ENCODE measurements at places on chromosomes 13 and 19.

DNA sequence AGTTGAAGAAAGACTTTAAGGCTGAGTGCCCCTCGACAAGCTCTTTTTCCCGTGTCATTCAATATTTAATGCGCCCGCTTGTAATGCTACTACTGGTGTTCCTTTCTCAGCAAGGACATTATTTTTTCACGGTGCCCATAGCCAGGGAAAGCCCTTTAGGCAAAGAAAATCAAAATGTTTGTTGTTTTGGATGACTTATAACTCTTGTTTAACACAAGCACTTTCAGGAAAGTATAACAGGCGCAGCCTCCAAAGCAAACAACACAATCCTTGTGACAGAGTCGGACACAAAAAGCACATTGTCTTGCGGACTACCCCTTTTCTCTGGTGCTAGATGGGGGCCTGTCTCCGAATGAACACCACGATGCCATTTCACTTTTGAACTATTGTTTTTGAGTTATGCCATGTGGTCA lies 12.4 kb downstream of the ZIC5 start:
- DNase-seq, result no peak

GRCh38 chr19:47230921-47231214 lies at the start of gene BBC3:
BBC3 (minus strand) TSS chr19:47231199; CDS start chr19:47228431, 2,768 bp downstream.
- DNase-seq, result no peak

- DNase-seq, result no peak
These were observed 1191.1 kb upstream of the MIR17HG start for GRCh38 chr13:90156390-90156789.

DNA sequence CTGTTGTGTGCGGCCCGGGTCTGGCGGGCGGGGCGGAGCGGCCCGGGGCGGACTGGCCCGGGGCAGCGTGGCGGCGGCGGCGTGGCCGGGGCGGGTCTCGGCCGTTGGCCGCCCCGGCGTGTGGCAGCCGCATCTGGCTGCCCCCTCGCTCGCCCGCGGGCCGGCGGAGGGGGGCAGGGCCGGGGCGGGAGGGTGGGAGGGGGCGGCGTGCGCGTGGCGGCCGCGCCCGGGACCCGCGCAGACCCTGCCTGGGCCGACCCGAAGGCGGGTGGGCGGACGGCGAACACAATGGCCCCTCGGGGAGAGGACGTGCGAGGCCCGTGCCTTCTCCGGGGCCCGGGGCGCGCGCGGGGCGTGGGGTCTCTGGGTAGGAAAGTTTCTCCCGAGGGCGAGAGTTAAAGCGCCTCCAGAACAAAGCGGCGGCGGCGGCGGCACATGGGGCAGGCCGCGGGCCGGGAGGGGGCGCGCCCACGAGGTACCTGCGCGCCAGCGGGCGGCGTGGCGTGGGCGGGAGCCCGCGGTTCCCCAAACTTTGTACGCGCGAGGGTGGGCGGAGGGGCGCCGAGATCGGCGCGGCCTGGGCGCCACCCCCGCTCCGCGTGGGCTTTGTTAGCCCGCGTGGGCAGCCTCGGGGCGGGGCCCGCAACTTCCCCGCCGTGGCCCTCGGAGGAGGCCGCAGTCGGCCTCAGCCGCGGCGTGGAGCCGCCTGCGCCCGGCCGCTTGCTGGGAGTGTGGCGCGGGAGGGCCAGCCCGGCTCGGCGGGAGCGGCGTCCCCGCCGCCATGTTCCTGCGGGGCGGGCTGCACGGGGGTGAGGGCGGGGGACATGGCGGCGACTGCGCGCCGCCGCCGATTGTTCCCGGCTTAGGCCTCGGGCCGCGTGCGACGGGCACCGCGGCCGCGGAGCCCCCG lies 764 bp downstream of the MIR17HG start:
- DNase-seq, result no peak

GRCh38 chr13:46675016-46675415 lies 121.9 kb downstream of the ESD start:
- DNase-seq, result no peak

GRCh38 chr19:50359328-50359818 lies 6.1 kb downstream of the NAPSA start:
- DNase-seq, result no peak

DNA sequence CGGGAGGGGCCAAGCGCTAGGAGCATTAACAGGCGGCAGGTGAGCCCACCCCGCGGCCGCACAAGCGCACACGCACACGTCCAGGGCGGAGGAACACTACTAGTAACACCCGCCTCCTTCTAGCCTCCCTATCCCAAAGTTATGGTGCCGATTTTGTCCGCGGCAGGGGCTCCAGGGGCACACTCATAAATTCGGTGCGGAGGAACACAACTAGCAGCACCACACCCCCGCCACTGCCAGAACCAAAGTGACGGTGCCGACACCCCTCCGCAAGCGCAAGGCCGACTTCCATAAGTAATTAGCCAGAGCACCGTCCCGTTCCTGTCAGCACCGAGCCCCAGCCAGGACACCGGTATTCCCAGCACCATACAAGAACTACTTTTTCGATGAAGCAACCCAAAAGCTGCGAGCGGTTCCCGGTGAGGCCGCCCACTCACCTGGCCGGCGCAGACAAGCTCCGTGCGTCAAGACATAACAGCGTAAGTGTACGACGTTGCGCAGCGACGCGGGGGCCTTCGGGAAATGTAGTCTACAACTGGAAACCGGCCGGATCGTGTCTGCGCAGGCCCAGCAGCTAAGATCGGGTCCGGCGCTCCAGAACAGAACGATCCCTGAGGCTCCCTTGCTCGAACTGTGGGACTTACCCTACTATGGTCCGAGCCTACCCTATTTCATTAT lies at the start of the genes ZNF540 and ZNF571:
Gene ZNF540 (plus strand): TSS at position 573 of the 678 bp plus-strand sequence. CDS start 3,572 bp downstream, outside the sequence.
Gene ZNF571 (minus strand): TSS at position 489 of the 678 bp plus-strand sequence. CDS start 8,116 bp downstream, outside the sequence.
- DNase-seq, result peak; percentile 84

DNA sequence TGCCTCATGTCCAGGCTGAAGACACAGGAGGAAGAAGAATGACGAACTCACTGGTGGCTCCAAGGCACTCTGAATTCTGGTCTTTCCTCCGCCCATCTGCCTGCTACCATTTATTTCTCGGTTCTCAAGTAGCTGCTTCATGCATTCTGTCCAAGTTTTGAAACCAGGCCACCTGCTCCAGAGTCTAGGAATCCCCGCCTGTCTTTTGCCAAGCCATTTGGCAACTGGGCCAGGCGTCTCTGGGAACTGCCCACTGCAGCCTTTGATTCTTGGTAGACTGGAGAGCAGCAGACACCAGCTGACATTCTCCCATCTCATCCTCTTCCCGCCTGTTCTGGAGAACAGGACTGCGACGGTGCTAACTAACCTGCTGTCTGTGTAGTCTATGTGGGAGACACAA lies 10.8 kb downstream of the SLC35E1 start:
- no peak for DNase-seq

DNA sequence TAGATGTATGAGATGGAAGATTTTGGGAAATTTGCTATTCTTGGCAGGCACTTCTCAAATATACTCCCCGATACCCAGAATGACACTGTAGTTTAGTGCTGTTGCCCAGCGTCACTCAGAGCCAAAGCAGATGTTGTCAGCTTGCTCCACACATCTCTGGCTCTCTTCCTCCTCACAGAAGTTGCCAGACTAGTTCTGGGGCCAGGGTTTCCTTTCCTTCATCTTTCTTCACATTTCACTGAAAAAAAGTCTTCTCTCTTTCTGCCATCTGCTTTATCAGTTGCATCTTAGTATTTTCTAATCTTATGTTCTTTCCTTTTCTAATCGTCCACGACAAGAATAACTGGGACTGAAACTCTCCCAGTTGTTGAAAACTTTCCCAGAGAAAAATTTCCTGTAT lies 251.4 kb downstream of the RGCC start:
- no peak for DNase-seq

DNA sequence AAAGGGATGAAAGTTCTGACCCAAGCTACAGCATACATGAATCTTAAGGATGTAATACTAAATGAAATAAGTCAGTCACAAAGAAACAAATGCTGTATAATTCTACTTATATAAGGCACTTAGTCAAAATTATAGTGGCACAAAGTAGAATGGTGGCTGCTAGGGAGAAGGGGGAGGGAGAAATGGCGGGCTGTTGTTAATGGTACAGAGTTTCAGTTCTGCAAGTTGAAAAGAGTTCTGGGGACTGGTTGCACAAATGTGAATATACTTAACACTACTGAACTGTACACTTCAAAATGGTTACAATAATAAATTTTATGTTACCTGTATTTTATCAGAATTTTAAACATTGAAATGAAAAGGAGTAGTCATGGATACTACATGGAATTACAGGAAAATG lies 48.9 kb upstream of the CLDN10 start:
- no peak for DNase-seq

- no peak for DNase-seq
These were observed 38.3 kb upstream of the SPRY2 start for GRCh38 chr13:80379245-80379644.

- no peak for DNase-seq
These were observed 41.3 kb downstream of the ALOX5AP start for GRCh38 chr13:30776661-30777060.

DNA sequence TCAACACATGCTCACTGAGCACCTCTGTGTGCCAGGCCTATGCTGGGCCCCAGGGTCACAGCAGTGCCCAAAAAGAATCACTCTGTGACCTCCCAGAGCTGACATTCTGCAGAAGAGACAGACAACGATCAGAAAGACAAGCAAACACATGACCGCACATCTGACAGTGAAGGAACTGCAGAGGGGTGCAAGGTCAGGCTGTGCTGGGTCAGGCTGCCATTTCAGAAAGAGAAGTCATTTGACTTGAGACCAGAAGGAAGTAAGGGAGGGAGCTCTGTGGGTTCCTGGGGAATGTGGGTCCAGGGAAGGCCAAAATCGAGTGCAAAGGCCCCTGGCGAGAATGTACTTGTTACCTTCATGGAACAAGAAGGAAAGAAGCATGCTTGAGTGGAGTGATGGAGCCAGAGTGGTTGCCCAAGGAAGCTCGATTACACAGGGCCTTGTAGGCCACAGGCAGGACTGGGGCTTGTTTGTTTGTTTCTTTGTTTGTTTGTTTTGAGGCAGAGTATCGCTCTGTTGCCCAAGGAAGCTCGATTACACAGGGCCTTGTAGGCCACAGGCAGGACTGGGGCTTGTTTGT lies 11.4 kb upstream of the CD22 start:
- no peak for DNase-seq

DNA sequence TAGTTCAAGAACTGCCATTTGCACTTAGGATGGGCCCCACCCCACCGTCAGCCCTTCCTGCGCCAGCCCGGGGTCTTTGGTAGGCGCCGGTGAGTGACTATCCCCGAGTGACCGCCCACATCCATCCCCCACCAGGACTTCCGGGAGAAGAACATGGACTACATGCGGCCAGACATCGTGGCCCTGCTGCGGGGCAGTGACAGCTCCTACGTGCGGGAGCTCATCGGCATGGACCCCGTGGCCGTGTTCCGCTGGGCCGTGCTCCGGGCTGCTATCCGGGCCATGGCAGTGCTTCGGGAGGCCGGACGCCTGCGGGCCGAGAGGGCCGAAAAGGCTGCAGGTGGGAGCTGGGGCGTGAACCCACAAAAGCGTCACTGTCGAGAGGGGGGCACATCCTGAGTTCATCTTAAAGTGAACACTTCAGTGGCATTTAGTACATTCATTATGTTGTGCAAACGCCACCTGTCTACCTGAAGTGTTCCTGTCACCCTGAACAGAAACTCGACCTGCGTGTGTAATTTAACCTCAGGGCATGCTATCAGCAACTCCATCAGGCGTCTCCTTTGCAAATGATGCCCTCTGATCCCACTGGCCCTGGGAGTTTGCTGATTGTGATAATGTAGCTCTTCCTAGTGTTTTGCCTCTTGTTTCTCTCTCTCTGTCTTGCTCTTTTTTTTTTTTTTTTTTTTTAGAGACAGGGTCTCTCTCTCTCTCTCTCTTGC lies 42.4 kb upstream of the USE1 start:
- no peak for DNase-seq

GRCh38 chr19:45350477-45351058 lies 10.0 kb downstream of the KLC3 start:
- DNase-seq, result no peak

- DNase-seq, result no peak
These were observed 33.1 kb downstream of the MYO16 start for GRCh38 chr13:108662528-108662927.

DNA sequence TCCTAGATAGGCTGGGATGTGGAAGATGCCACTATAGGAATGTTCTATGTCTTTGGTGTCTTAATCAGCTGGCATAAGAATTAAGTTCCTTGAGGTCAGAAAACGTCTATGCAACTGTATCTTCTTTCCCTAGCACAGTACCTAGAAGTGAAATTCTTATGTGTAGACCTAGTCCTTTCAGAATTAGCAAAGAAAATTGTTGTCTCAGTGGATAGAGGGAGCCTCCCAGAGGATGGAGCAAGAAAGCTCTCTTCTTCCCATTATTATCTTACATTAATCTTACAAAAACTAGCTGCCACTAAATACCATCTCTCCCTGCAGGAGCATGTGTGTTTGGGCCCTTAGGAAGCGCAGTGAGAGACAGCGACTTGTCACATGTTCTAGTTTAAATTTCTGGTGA lies 11.6 kb downstream of the CLDN10 start:
- DNase-seq, result no peak

GRCh38 chr13:34868733-34869132 lies 73.3 kb upstream of the NBEA start:
- no peak for DNase-seq

DNA sequence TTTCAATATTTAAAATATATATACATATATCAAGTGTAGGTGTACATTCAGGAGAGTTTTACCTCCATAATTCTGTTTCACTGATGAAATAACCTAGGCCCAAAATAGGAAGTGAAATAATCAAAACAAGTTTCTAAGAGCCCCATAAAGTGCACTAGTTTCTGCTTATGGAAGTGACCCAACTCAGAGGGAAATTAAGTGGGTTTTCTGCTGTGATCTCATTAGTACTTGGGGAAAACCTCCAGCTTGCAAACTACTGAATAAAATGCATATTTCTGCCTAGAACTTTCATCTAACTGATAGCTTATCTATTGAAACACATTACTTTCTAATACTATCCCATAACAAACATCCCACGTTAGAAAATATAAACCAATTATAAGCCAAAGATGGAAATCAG lies 45.4 kb upstream of the MIR17HG start:
- DNase-seq, result no peak

DNA sequence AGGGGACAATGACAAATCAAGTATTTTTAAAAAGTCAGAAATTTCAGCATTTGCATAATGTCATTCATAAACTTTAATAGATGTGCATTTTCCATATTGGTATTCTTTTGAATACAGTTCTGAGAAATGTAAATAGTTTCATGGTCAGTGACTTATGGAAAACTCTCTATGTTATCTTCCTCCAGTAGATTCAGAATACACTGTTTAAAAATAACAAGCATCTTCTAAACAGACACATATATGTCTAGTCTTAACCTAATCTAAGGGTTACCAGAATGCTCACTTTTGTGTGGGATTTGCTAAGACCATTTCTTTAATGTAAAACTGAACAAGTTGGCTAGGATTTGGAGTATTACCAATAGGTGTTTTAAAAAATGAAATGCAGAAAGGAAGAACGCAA lies 119.8 kb upstream of the SGCG start:
- DNase-seq, result no peak

GRCh38 chr13:47117268-47117667 lies 220.4 kb upstream of the HTR2A start:
- DNase-seq, result no peak

GRCh38 chr13:75103976-75104375 lies 378.0 kb downstream of the TBC1D4 start:
- DNase-seq, result no peak

- DNase-seq, result no peak
These were observed 66.3 kb downstream of the TBC1D4 start for GRCh38 chr13:75415694-75416093.
